Stimulated activated CD8-positive, alpha-beta memory T cell treated with anti-CD3 and anti-CD28 coated beads, Interleukin-15, amount 100 ng/mL, for 24 hours (primary cell): ENCODE measurements at places on chromosomes 1 and 21.

GRCh38 chr1:222656391-222657155 lies 38.7 kb downstream of the MIA3 start:
- no peak for DNase-seq

DNA sequence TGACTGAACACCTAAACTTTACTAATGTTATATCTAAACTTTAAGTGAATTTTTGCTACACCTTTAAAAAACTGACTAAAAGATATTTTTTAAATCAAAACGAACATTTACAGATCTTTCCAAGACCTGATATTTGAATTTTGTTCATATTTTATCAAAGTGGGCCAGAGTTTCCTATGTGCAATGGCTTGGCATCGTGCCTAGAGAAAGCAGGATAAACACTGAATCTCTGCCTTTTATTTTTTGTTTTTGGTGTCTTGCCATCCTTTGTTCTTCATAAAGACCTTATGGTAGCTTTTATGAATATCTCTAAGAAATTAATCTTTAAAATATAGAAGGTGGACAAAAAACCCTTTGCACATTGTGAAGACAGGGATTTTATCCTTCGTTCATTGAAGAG lies 25.8 kb upstream of the VPS26C start:
- no peak for DNase-seq

DNA sequence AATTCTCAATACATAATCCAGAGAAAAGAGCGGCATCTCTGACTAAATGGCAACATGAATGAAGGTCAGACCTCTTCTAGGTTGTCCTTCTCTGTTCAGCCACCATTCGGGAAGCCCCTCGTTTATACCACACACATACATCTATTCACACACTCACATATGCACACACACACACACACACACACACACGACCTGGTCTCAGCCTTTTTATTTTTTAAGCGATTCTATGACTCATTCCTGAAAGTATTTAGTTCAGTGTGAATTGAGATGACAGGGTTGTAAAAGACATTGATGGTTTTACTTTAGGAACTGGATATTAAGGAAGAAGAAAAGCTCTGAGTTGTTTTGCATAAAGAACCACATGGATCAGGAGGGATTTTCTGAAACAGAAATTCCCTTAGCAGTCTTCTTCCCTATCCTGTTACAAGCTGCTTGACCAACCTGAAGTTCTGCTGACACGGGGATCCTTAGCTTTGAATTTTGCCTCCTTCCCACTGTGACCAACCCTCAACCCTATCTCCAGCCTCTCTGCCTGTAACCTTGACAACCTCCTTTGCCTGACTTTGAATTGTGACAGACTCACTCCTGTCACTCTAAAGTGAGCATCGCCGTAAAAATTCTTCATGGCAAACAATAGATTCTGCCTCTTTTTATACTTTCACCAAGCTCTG lies 383.1 kb upstream of the ESRRG start:
- no peak for DNase-seq

DNA sequence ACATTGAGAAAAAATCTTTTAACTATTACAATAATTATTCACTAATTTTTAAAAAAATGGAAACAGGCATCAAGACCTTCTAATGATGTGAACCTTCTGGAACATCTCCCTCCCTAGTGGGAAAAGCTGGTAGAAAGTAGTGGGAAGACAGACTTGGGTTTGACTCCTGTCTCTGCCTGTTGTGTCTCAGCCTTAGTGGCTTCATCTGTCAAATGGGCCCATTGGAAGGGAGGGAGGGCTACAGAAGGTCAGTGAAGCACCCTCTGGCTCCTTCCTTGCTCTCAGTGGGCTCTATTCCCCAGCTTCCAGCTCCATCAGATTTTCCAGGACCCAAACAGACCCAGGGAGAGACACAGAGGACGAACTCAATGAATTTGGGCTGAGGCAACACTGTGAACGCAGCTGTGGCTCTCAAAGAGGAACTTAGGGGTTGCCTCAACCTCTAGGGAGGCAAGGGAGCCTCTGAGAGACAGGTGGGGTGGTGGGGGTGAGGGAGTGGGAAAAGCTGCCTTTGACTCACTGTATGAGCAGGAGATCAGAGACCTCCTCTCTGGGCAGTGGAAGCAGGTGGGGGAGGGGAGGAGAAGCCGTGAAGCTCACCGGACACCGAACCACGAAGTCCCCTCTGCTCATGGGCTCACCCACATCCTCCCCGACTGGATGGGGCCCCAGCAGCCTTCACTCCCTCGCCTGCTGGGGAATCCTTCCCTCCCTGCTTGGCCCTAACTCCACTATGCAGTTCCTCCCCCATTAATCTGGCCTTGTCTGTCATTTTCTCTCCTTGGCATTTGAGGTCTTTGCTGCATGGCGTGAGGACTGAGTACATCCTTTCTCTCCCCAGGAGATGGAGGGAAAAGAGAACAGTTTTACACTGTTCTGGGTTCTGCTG lies 4.5 kb downstream of the CNR2 start:
- DNase-seq, result no peak

DNA sequence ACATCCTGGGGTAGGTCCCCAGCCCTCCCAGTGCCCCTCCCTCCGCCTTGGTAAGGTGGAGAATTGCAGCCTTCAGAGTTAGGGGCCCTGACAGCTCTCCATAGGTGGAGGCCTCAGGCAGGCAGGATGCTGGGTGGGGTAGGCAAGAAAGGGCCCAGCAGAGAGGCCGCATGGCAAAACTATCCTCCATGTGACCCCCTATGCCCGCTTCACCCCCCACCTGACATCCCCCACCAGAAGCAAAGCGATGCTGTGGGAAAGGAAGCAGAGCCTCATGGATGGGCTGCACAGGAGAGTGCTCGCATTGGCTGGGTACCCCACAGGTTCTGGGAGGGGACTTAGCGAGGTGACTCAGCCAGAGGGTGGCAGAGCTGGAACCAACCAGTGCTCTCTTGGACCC lies 1.6 kb downstream of the S100A9 start:
- DNase-seq, result no peak

GRCh38 chr1:30474818-30475200 lies 248.6 kb downstream of the MATN1 start:
- no peak for DNase-seq

- DNase-seq, result no peak
Observed at GRCh38 chr1:32539584-32540571, 651 bp downstream of the ZBTB8A start.

DNA sequence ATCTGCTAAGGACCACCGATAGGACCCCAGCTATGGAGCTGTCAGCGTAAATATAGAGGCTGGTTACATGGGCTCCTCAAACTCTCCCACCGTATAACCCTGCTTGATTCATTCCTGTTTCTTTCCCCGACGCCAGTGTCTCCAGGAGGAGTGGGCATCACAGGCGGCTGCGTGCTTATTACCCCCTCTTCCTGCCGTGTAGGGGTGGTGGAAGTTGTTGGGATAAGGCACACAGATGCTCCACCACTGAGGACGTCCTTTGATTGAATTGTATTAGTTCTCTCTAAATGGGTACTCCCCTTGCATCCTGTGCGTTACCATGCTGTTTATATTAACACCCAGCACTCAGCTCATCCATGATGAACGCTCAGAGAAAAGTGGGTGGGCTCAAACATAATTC lies 104.6 kb downstream of the ZBTB18 start:
- no peak for DNase-seq

DNA sequence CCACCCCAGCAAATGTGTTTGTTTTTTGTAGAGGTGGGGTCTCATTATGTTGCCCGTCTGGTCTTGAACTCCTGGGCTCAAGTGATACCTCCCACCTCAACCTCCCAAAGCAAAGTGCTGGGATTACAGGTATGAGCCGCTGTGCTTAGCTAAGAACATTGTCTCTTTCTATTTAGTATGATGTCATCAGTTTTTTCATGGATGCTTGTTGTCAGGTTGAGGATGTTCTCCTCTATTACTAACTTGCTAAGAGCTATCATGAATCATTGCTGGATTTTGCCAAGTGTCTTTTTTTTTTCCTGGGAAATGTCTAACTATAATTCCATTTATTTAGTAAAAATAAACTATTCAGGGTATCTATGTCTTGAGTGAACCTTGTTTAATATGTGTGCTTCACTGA lies 19.0 kb upstream of the MPC2 start:
- DNase-seq, result no peak

DNA sequence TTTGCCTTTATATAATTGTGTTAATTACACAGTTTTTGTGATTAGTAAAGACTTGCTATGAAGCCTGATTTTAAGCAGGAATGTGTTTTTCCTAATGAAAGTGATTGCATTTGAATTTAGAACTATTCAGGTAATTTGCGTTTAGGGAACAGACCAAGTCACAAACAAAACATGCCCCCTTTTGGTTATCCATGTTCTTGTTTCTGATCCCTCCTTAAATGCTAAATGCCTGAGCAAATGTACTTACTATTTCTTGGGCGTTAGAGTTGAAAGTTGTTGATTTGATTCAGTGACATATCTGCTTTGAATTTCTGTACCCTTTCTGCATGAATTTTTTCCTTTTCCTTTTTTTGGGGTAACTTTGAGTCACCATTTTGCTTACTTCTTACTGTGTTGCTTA lies 5.2 kb downstream of the POU2F1 start:
- DNase-seq, result no peak

DNA sequence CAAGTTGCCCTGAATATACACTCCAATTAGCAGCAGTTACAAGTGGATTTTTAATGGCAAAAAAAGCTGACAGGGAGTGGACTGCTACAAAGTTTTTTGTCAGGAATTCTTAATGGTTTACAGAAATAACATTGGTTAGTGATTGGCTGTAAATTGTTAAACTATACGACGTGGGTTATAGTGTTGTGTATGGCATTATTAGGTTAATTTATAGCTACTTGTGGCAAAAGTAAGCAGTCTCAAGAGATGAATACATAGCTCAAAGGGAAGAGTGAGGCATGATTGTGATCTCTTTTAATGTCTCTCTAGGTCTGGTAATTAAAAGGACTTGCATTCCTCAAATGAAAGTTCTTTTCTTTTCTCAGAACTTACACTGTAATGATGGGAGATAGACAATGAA lies 75.8 kb upstream of the CD1D start:
- no peak for DNase-seq

DNA sequence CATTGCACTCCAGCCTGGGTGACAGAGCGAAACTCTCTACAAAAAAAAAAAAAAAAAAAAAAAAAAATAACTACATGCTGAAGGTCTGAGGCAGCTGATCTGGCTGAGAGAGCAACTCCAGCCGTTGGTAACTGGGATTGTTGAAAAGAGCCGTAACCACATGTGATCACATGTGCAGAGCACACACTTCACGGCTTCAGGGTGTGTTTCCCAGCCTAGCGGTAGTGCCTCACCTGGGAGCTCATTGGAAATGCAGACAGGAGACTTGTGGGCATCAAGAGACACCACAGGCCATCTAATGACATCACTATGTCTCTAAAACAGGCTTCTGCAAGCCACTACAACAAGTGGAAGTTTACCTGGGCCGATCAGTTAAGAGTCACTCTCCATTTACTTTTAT lies 11.8 kb upstream of the OTUD7B start:
- no peak for DNase-seq

DNA sequence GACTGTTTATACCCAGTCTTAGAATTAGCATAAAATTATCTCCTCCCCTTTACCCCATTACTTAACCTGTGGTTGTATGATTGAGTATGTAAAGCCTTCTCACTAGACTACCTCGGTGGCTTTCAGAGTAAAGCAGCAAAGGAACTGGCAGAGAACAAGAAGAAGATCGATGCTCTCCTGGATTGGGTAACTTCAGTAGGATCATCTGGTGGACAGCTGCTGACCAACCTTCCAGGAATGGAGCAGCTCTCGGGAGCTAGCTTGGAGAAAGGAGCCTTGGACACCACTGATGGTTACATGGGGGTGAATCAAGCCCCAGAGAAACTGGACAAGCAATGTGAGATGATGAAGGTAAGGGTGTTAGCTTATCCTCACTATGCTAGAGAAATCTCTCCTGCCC lies 138.6 kb upstream of the BMP8A start:
- DNase-seq, result no peak

GRCh38 chr1:153951801-153952200 lies 5.3 kb upstream of the DENND4B start:
- DNase-seq, result no peak

- no peak for DNase-seq
Observed at GRCh38 chr1:208165659-208166058, 78.5 kb downstream of the PLXNA2 start.

DNA sequence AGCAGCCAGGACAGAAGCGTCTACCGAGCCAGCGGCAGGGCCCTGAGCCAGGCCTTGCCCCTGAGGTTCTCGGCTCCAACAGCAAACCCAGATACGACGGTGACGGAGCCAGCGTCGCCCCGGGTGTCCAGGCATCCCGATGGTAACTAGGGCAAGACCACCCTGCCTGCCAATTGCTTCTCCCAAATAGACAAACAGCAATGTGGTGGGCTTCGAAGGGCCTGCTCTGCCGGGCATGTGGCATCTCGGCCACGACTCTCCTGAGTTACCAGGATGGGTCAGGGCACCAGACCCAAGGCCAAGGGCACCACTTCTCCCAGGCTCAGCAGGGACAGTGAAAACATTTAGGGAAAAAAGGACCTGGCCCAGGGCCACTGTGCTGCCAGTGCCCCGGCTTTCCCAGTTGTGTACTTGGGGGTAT lies 3.2 kb upstream of the ACTRT2 start:
- DNase-seq, result no peak

DNA sequence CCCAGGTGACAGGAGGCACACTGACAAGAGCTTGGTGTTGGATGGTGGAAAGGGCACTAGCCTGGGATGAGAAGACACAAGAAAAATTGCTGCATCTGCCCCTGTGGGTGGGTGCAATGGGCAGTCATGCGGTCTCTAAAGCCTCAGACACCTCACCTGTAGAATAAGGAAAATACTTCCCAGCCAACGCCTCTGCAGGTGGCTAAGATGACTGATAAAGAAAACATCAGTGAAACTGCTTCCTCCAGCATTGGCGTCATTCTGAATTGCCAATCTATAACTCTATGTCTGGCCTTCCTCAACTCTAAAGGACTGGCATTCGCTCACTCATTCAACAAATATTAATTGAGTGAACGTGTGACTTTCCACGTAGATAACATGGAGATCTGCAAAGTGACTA lies 100.4 kb upstream of the F3 start:
- DNase-seq, result no peak

- DNase-seq, result no peak
Observed at GRCh38 chr1:233614173-233614742, 352 bp downstream of the KCNK1 start.

GRCh38 chr1:97423403-97423802 lies 497.4 kb downstream of the DPYD start:
- DNase-seq, result no peak

- no peak for DNase-seq
Observed at GRCh38 chr1:116265931-116266863, 106.8 kb upstream of the ATP1A1 start.

DNA sequence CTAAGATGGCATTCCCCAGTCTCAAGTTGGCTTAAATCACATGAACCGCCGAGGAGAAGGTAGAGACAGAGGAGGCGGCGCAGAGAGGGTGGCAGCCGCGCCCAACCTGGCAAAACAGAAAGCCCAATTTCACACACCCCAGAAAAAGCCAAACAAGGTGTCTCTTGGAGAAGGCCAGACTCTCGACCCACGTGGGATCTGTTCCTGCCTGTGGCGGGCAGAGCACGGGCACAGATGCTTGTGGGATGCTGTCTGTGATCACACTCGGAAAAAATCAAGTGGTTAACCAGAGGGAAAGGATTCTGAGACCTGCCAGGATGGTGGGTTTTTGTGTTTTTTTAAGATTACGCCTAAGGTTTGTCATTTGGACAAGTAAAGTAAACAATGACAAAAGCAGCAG lies 80.7 kb downstream of the MRPL37 start:
- DNase-seq, result no peak
